ENCODE measurements at places on chromosomes 3 and 15. TPM values are rescaled to one million over a fixed set of nuclear protein-coding genes. Genes with fewer than 3 reads are reported as not detected.

Gene CEP97
- total RNA-seq: 15.7 TPM

Gene KBTBD8
- 2.6 TPM for total RNA-seq

Gene MRPS22
- total RNA-seq: 54.3 TPM

Gene CPA3
- total RNA-seq: not detected

Gene CYP1A2
- total RNA-seq: not detected

Gene MLH1
- total RNA-seq: 28.3 TPM

Gene CILP
- not detected for total RNA-seq

Gene UROC1
- not detected for total RNA-seq

Measured in mammary epithelial cell (primary cell).